ENCODE measurements at places on chromosomes 11 and 22. TPM values are rescaled to one million over a fixed set of nuclear protein-coding genes. Genes with fewer than 3 reads are reported as not detected.

DNA sequence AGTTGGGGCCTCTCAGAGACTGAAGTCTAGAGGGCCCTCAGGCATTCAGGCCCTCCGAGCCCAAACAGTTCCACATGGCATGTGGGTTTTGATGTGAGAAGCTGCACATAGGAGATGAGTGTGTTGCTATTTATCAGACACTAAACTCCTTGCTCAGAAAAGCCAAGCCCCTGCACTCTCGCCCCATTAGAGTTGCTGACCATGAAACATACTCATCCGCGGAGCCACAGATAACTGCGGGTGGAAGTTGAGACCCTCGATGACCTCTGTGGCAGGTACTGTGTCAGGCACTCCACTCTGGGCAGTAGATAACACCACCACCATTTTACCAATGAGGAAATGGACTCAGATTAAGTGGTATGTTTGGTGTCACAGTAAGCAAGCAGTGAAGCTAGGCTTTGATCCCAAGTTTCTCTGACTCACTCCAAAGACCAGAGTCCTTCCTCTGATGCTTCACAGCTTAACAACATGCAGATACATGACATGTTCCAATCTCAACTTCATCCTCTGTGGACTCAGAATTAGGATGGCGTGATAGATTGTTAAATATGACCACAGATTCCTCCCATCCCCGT is 202.1 kb downstream of the ADAMTS15 start:
- peak; percentile 74 for DNase-seq

DNA sequence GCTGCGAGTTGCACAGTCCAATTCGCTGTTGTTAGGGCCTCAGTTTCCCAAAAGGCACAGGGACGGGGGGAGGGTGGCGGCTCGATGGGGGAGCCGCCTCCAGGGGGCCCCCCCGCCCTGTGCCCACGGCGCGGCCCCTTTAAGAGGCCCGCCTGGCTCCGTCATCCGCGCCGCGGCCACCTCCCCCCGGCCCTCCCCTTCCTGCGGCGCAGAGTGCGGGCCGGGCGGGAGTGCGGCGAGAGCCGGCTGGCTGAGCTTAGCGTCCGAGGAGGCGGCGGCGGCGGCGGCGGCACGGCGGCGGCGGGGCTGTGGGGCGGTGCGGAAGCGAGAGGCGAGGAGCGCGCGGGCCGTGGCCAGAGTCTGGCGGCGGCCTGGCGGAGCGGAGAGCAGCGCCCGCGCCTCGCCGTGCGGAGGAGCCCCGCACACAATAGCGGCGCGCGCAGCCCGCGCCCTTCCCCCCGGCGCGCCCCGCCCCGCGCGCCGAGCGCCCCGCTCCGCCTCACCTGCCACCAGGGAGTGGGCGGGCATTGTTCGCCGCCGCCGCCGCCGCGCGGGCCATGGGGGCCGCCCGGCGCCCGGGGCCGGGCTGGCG is at the start of gene BCR:
TSS of gene BCR (plus strand) at position 209 of the 592 bp plus-strand sequence. CDS start 452 bp downstream, outside the sequence.
- DNase-seq: peak; percentile 88

DNA sequence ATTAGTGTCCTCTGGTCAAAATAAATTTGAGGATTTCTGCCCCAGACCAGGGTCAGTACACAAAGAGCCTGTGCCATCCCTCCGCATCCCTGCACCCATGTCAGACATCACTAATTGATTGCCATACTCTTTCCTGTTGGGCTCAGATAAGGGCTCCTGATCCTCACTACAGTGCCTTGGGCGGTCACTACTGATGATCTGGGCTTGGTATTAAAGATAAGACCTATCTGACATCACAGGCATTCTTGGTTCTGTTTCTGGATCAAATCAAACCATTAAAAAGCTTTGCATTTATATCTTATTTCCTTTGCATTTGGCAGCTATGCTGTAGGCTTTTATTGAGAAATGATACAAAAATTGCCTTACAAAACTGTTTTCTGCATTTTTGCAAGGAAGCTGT is 103.5 kb upstream of the TENM4 start:
- DNase-seq: no peak

- no peak for DNase-seq
Measured at GRCh38 chr11:61844909-61845565, 16.9 kb downstream of the FADS2 start.

DNA sequence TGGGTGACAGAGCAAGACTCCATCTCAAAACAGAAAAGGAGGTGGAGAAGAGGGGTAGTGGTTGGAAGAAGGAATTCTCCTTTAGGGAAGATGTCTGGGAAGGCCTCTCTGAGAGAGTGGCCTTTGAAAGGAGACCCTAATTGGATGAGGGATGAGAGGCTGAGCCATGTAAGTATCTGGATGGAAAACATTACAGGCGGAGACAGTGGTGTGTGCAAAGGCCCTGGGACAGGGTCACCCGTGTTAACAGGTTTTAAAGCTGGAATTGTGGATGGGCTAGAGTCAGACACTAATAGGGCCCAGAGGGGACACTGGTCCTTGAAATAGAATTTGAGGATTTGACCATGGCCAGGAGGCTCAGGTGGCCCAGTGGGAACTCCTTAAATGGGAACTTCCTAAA is 10.4 kb downstream of the SNAP29 start:
- DNase-seq: no peak

DNA sequence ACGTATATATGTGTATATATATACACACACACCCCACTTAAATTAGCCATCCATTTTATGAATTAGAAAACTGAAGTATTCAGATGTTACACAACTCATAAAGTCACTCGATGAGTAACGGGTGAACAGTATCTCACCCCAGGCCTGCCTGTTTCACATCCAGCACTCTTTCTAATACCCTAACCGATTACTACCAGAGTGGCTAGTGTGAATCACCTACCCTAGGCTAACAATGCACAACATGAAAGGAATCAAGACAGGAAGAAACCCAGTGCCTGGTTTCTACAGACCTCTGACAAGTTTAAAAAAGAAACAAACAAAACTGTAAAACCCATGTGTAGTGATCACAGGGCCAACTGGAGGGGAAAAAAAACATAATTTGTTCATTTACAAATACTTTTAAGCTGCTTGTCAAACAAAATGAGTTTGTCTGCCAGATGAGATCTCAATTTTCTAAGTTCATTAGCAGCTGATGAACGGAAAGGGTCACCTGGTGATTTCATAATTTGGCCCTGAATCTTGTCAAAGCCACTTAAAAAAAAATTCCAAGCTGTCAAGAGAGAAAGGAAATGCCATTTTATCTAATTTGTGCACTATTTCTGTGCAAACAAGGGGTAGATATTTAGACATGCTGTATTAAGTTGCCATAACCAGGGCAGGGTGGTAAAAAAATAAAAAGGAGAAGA is 134.8 kb downstream of the LARGE1 start:
- DNase-seq: peak; percentile 96

DNA sequence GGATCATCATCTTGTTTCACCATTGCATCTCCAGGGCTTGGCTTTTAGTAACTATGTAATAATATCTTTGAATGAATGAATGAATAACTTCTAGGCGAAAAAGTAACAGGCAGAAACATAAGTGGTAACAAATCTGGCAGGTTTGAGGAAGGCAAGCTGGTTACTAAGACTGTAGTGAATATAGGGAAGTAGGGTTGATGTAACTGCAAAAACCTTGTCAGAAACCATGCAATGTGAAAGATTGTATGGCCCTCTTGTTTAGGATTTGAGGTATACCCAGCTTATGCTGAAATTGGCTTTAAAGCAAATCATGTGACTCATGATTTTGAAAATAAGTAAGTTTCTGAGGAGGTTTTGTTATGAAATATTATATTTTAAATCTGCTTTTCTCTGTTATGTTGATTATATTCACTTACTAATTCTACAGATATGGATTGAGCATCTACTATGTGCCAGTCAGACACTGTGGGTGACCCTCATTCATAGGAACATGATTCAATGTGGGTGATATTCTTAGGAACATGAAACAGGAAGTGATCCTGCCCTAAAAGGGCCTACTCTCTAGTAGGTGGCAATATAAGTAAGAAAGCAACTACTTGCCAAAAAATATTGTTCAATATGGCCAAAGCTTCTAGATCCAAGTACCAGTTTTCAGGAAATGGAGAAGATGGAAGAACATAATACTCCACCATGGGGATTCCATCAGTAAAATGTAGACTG is 115.5 kb upstream of the CCDC90B start:
- no peak for DNase-seq

DNA sequence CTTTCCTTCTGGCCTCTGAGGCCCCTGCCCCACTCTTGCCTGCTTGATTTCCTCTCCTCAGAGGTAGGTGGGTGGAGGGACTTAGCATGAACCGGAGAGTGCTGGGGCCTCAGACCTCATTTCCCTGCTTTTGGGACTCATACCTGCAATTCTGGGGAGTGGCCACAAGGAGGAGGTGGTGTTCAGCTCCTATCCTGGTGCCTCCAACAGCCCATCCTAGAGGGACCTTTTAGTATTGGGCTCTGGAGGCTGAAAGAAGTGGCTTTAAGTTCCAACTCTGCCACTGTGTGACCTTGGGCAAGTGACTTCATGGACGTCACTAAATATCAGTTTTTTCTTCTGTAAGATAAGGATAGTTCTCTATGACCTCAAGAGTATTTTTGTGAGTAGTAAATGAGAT is 98.6 kb downstream of the KIAA1671 start:
- no peak for DNase-seq

DNA sequence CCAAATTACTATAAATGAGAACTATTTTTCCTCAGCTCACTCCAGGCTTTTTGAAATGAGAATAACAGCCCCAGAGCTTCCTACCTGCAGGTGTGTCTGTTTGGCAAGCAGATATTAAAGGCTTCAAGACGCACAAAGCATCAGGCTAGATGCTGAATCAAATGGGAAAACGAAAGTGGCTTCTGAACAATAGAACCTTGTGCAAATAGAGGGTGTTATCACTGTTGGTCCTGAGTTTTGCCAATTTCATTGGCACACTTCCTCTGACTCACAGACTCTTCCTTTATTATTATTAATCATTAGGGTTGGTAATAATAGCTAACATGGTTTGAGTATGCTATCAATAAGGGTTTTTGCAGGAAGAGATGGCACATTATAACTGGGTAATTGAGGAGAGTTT is 13.4 kb downstream of the SYT13 start:
- DNase-seq: no peak

The CARD10 gene
- total RNA-seq: 8.3 TPM

DNA sequence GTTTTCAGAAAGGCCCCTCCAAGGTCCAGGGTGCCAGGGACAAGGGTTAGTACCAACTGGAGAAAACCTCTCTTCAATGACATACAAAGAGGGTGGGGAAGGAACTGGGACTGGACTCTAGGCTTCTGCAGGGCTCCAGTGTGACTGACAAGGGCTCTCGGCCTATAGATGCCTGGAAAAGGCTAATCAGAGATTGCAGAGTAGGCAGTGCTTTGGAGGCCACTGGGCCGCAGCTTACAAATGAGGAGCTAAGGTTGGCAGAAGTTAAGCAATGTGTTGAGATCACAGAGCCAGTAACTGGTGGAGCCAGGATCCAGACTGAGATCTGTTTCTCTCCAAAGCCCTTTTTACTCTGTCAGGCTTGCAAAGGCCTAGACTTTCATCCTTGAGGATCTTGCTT is 7.4 kb upstream of the DGKZ start:
- DNase-seq: no peak

The OR4C16 gene
- not detected for total RNA-seq

GRCh38 chr22:36653316-36653715 is 50.2 kb downstream of the CACNG2 start:
- no peak for DNase-seq

The CHST1 gene
- not detected for total RNA-seq

DNA sequence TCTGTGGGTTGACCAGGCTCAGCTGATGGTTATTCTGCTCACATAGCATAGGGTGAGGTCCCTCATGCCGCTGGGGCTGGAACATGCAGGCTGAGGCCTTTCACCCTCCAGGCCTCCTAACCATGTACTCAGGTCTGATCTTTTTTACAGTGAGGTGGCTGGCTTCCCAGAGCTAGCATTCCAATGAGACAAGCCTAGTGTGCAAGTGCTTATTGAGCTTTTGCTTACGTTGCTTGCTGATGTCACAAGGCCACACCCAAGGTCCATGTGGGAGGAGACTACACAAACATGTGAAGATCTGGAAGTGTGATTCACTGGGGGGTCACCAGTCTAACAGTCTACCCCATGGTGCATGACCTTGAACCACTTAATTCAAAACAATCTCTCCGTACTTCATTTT is 33.9 kb downstream of the ISX start:
- DNase-seq: no peak

DNA sequence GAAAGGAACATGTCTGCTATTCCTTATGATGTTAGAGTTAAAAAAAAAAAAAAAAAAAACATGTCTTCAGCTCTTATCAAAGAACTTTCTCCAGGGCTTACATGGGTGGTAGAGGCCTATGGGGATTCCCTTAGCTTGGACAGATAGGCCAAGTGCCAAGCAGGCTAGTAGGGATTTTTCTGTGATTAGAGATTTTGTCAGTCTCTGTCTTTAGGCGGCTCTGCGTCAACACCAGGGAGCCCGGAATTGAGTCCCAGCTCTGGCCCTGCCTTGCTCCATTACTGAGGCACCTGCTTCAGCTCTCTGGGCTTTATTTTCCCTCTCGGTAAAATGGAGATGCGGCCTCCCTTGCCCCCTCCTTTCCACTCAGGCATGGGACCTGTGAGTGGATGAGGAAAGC is 13.1 kb downstream of the CRY2 start:
- no peak for DNase-seq

The ZNF215 gene
- 4.9 TPM for total RNA-seq

DNA sequence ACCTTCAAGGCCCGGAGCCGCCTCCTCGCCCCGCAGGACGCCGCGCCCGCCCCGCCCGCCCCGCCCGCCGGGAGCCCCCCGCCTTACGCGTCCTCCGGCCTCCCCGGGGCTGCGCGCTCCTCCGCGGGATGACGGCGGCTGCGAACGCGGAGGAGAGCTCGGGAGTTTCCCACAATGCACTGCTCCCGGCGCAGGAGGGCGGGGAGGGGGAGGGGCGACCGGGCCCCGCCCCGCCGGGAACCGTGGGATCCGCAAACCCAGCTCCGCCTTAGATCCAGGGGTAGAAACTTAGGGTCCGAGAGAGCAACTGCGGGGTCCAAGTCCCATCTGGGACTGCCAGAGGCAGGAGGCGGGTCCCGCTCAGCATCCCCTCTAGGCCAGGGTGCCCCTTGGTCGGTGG is at the start of gene CEND1:
TSS of gene CEND1 (minus strand) at position 148 of the 400 bp plus-strand sequence. CDS start 1,514 bp downstream, outside the sequence.
- peak; percentile 82 for DNase-seq

- DNase-seq: no peak
Measured at GRCh38 chr22:23380230-23380573, 199.9 kb downstream of the IGLL1 start.

The C11orf65 gene
- not detected for total RNA-seq

DNA sequence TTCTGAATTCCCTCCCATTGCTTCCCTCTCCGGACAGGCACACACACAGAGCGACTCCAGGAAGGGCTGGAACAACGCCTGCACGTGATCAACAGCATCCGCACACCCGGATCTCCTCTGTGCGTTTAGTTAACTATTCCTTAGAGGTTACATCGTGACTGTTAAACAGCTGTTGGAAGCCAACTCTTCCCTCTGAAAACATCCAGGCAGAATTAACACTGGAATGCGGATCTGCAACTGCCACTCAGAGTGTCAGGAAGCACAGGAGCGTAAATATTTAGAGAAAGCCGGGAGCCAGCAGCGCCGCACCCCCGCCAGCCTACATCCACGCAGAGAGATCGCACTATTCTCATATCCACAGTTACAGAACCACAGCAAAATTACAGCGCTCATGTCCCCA is 46.2 kb downstream of the SHANK2 start:
- DNase-seq: peak; percentile 29
